ENCODE measurements at places on chromosomes 7 and 10. TPM values are rescaled to one million over a fixed set of nuclear protein-coding genes. Genes with fewer than 3 reads are reported as not detected.

DNA sequence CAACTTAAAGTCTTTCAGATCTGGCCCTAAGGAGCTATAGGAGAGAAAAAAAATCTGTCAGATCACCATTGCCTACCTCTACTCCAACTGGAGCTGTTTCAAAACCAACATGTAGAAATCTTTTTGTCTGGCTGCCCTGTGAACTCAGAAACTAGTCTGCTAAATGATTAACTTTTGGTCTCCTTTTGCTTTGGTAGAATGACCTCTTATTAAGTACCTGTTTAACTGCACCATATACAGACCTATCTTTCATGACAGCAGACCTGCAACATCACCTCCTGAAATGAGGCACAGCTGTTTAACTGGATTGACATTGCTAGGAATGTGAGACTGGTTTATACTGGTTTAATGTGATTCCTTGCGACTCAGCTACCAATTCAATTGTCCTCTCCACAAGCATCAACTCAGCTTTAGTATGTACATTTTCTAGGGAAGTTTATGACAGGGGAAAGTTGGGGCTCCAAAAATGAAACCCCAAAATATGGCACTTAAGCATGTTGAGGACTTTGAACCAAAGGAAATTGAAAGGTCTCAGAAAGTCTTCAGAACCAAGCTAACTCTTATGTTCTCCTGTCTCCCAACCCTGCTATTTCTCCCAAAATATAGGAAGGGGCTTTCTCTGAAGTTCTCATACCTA lies 1.8 kb downstream of the CYP3A43 start:
- H3K36me3 ChIP-seq: no peaks in the 10 kb centered on the region
- peaks cover 53% of the 10 kb centered on the region for H3K27me3 ChIP-seq
- no peak overlapping the region for H3K4me3 ChIP-seq

DNA sequence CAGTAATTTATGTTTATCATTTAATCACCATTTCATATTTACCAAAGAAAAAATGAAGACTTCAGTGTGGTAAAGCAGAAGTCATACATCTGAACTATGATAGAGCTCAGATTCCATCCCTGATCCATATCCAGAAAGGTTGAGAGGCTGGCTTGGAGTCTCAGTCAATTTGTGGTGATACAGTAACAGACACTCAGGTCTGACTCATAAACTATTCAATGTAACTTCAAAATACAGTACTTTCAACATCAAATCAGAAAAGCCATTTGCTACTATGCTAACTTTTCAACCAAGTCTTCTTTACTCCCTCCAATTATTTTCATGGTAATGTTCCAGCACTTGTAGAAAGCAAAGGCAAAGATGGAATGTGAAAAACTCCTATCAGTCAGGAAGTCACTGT lies 190.4 kb downstream of the HDAC9 start:
- no peaks in the 10 kb centered on the region for H3K4me1 ChIP-seq
- H3K27me3 ChIP-seq: no peaks in the 10 kb centered on the region
- no peaks in the 10 kb centered on the region for H3K36me3 ChIP-seq
- no peak overlapping the region for H3K4me3 ChIP-seq

- no peaks in the 10 kb centered on the region for H3K27me3 ChIP-seq
- H3K27ac ChIP-seq: peak overlapping the region; percentile 92
- H3K4me1 ChIP-seq: peaks cover 70% of the 10 kb centered on the region
- H3K4me3 ChIP-seq: peak overlapping the region; percentile 48
Observed at GRCh38 chr10:102781921-102782557, 38.3 kb downstream of the WBP1L start.

GRCh38 chr7:39605087-39605486 lies 18.3 kb upstream of the RALA start:
- no peak for DNase-seq
- H3K4me3 ChIP-seq: no peak overlapping the region
- H3K27ac ChIP-seq: no peak overlapping the region
- H3K27me3 ChIP-seq: no peaks in the 10 kb centered on the region
- H3K4me1 ChIP-seq: peaks cover 25% of the 10 kb centered on the region

CPA2 gene
- not detected for total RNA-seq

Measured in osteoblast (primary cell).